ENCODE measurements at places on chromosomes 5 and 9. TPM values are rescaled to one million over a fixed set of nuclear protein-coding genes. Genes with fewer than 3 reads are reported as not detected.

The PLCXD3 gene
- not detected for total RNA-seq

The SLC46A2 gene
- total RNA-seq: 0.64 TPM

The FRMD3 gene
- total RNA-seq: 2.1 TPM

The NSG2 gene
- total RNA-seq: not detected

The PROP1 gene
- not detected for total RNA-seq

Measured in natural killer cell (primary cell).